ENCODE measurements at places on chromosomes 3 and 15. TPM values are rescaled to one million over a fixed set of nuclear protein-coding genes. Genes with fewer than 3 reads are reported as not detected.
A peak's percentile ranks its signal among the peaks of the same experiment; 100 is the strongest.

GRCh38 chr3:13793451-13793850 is 86.4 kb downstream of the WNT7A start:
- no peak overlapping the region for H3K27ac ChIP-seq
- H3K4me1 ChIP-seq, result peaks cover 3% of the 10 kb centered on the region
- DNase-seq, result no peak
- H3K36me3 ChIP-seq, result no peaks in the 10 kb centered on the region

DNA sequence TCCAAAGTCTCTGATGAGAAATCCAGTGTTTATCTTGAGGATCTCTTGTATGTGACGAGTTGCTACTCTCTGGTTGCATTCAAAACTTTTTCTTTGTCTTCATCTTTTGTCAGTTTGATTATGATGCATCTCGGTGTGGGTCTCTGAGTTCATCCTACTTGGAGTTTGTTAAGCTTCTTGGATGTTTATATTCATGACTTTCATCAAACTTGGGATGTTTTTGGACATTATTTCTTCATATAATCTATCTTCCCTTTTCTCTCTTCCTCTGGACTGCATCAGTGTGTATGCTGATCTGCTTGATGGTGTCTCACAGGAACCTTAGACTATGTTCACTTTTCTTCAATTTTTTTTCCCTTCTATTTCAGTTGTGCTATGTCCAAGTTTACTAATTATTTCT is 320.4 kb downstream of the TLE3 start:
- H3K27ac ChIP-seq, result no peak overlapping the region
- DNase-seq, result no peak
- no peak overlapping the region for H3K4me3 ChIP-seq
- H3K4me1 ChIP-seq, result peaks cover 23% of the 10 kb centered on the region
- H3K36me3 ChIP-seq, result peaks cover 9% of the 10 kb centered on the region

DNA sequence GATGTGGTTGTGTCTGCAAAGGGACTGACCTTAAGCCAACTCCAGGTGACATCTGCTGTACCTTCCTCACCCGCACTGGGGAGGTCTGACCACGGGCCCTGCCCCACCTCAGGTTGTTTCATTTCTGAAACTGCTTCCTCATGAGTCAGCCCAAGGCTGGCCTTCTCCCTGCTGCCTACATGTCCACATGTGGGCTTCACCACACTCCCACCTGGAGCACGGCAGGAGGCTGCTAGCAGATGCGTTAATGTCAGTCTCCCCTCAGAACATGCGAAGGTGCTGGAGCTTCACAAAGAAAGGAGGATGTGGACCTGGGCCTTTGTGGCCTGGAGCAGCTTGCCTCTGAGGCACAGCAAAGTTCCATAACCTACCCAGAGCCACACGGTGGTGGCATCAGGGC is 69.4 kb upstream of the PLXNA1 start:
- no peak overlapping the region for H3K27ac ChIP-seq
- peaks cover 18% of the 10 kb centered on the region for H3K36me3 ChIP-seq
- H3K4me1 ChIP-seq, result peaks cover 68% of the 10 kb centered on the region
- no peak overlapping the region for H3K4me3 ChIP-seq
- peaks cover 13% of the 10 kb centered on the region for H3K27me3 ChIP-seq

DNA sequence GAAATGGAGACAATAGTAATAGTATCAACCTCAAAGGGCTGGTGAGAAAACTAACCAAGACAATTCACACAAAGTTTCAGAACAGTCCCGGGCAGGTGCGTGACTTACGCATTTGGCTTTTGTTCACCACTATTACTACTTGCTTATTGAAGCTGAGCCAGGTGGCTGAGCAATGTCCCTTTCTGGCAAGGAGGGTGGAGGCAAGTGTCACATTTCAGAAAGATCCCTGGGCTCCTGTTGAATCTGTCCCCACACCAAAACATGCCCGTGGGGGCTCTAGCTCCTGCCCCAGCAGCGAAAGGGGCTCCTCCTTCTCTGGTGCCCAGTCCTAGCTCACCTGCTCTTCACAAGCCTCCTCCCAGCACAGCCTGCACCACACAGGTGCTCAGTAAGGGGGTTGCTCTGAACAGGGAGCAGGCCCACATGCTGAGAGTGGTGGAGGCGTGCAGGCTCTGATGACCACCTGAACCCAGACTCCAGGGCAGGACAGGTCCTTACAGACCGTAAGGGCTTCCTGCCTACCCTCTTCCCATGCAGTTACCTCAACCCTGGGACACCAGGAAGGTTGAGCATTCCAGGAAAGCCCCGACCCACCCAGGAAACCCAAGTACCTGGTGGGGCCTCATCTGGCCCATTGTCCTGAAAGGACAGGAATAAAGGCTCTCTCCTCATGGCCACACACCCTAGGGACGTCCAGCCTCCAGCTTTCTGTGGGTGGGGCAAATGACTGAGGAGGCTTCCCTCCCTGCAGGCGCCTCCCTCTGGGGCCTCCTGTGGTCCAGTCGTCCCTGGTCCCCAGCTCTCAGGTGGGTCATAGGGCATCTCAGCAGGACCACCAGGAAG is 32.6 kb downstream of the SEMA7A start:
- no peaks in the 10 kb centered on the region for H3K36me3 ChIP-seq
- peak overlapping the region; percentile 53 for H3K4me3 ChIP-seq
- H3K27me3 ChIP-seq, result no peaks in the 10 kb centered on the region
- H3K4me1 ChIP-seq, result peaks cover 90% of the 10 kb centered on the region
- peak overlapping the region; percentile 81 for H3K27ac ChIP-seq

GRCh38 chr3:196621611-196622010 is 17.9 kb upstream of the NRROS start:
- peaks cover 57% of the 10 kb centered on the region for H3K4me1 ChIP-seq
- no peak overlapping the region for H3K4me3 ChIP-seq
- H3K27me3 ChIP-seq, result no peaks in the 10 kb centered on the region
- DNase-seq, result no peak

- H3K36me3 ChIP-seq, result peaks cover 50% of the 10 kb centered on the region
- no peak for DNase-seq
Measured at GRCh38 chr3:53224026-53224425, 31.8 kb downstream of the TKT start.

Gene CLN6
- total RNA-seq, result 64.5 TPM

Gene GHSR
- total RNA-seq, result not detected

Gene SCAANT1
- total RNA-seq, result not detected
